ENCODE measurements at places on chromosomes 13 and 19. TPM values are rescaled to one million over a fixed set of nuclear protein-coding genes. Genes with fewer than 3 reads are reported as not detected.
A peak's percentile ranks its signal among the peaks of the same experiment; 100 is the strongest.

- no peaks in the 10 kb centered on the region for H3K27me3 ChIP-seq
- no peak overlapping the region for H3K27ac ChIP-seq
- no peaks in the 10 kb centered on the region for H3K4me1 ChIP-seq
- peaks cover 29% of the 10 kb centered on the region for H3K36me3 ChIP-seq
Observed at GRCh38 chr13:45003417-45003816, 14.1 kb downstream of the GPALPP1 start.

DNA sequence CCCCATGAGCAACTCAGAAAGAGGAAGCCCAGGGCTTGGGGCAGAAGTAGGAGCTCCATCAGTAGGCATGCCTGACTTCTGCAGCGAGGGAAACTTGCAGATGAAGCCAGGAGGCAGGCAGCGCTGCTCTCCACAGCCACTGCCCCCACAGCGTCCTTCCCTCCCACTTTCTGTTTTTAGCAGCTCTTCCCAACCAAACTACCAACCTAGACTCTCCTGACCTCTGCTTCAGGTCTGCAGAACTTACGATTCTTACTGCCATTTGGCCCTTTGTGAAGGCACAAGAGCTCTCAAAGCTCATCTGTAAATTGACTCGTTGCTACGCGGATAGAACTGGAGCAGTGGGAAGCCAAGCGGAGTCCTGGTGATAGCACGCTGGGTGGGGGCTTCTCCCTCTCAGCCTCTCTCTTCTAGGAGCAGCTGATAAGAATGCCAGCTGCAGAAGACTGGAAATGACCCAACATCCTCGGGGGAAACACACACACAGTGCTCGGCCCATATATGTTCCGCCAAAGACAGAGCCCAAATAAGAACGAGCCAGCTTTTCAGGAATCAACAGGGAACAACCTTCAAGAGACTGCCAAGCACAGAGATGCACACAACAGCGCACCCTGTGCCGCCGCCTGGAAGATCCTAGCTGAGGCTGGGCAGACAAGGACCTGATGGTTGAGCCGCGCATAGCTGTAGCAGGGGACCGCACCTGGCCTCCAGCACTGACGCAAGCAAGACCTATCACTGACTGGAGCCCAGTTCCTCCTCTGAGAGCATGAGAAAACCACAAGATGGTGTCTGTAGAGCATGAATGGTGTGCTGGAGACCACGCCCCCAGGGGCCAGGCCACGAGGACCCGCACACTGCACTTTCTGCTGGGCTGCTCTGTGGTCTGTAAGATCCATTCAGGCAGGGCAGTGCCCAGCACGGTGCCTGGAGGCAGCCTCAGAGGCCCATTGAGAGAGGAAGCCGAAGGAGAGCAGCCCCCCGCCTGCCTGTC is 15.9 kb upstream of the SLC35E1 start:
- no peaks in the 10 kb centered on the region for H3K27me3 ChIP-seq
- no peaks in the 10 kb centered on the region for H3K36me3 ChIP-seq
- peak; percentile 54 for DNase-seq
- peak overlapping the region; percentile 89 for H3K27ac ChIP-seq

GRCh38 chr19:58355908-58356765 is 2.8 kb upstream of the A1BG start:
- H3K27me3 ChIP-seq: no peaks in the 10 kb centered on the region
- peaks cover 2% of the 10 kb centered on the region for H3K36me3 ChIP-seq
- peak; percentile 29 for DNase-seq
- no peaks in the 10 kb centered on the region for H3K4me1 ChIP-seq
- H3K27ac ChIP-seq: no peak overlapping the region

DNA sequence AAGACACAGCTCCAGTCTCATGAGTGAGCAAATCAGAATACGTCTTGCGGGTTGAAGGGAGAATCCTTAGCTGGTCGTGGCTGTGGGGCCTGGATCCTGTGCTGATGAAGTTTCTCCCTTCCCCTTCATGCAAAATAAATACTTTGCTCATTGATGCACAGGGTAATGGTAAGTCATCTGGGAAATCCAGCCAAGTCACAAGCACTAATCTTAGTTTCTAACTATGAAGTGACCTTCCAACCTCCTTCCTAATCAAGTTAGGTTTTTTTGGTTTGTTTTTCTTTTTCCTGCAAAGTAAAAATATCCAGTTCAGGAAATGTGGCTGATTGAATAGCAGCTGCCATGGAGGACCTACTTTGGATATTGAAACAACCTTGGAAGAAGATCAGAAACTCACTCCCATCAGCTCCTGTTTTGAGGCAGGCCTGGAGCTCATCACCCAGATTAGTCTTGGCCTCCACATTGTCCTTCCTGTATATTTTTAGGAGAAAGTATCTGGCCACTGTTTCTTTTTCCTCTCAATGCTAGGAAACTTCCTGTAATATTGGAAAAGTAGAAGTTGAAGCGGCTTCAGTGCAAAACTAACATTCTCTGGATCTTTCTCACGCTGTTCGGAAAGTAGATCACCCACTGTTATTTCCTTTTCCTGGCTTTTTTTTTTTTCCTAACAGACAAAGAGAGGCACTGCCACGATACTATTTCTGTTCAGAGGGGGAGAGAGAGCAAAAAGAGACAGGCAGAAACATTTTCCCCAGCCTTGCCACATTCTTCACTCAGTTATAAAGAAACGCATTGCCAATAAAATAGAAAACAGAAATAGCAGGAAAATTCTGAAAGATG is 12.3 kb upstream of the ARL11 start:
- no peaks in the 10 kb centered on the region for H3K27me3 ChIP-seq
- no peak overlapping the region for H3K4me3 ChIP-seq
- no peaks in the 10 kb centered on the region for H3K4me1 ChIP-seq
- DNase-seq: no peak
- H3K27ac ChIP-seq: no peak overlapping the region

GRCh38 chr13:97121894-97122293 is 100.2 kb upstream of the MBNL2 start:
- H3K27ac ChIP-seq: no peak overlapping the region
- H3K36me3 ChIP-seq: no peaks in the 10 kb centered on the region
- H3K27me3 ChIP-seq: peaks cover 17% of the 10 kb centered on the region
- H3K4me1 ChIP-seq: peaks cover 16% of the 10 kb centered on the region
- H3K4me3 ChIP-seq: no peak overlapping the region

- H3K36me3 ChIP-seq: no peaks in the 10 kb centered on the region
- H3K27me3 ChIP-seq: no peaks in the 10 kb centered on the region
- DNase-seq: no peak
- H3K27ac ChIP-seq: no peak overlapping the region
Observed at GRCh38 chr13:35964011-35964862, 166.9 kb downstream of the DCLK1 start.

Gene ASF1B
- 76.3 TPM for total RNA-seq

Gene ARL11
- 0.80 TPM for total RNA-seq

Measured in activated T-helper 1 cell treated with anti-CD3 and anti-CD28 coated beads, Interleukin-12 subunit alpha, Interleukin-12 subunit beta, Interleukin-2, Interleukin-4 antibody, amounts not matched to agents 30 ng/mL and 10 ng/mL and 1 ng/mL, durations not matched to agents 14 hours and 24 hours and 36 hours (primary cell).